ENCODE measurements at places on chromosomes 5 and 9.

DNA sequence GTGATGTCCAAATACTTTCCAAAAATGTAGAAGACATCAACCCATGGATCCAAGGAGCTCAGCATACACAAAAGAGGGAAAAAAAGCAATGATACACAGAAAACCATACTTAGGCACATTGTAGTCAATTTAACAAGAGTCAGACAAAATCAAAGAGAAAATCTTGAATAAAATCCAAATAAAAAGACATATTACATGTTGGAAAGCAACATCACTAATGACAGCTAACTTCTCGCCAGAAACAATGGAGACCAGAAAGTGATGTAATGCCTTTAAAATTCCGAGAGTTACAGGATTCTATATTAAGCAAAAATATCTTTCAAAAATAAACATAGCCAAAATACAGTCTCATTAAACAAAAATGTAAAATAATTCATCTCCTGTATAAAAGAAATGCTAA, 79.8 kb upstream of the SLCO4C1 start:
- no peak for DNase-seq

- DNase-seq: no peak
Measured at GRCh38 chr5:107243220-107243579, 427.5 kb downstream of the EFNA5 start.

DNA sequence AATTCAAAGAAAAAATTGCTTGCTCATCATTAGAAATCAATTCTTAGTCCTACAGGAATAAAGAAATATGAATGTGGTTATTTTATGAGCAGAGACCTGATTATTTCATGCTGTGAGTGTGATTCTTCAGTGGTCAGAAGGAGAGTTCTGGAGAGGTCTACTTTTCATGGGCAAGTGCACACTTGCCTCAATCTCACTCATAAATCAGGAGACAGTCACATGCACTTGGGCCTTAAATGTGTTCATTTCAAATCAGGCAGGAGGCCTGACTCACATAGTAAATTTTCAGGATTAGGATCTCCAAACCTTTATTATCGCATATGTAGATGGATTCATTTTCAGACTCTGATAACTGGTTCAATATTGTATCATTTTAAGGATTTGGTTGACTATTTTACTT, 323.2 kb upstream of the CCNH start:
- no peak for DNase-seq

GRCh38 chr9:33438926-33439680, 8.3 kb downstream of the AQP3 start:
- no peak for DNase-seq

DNA sequence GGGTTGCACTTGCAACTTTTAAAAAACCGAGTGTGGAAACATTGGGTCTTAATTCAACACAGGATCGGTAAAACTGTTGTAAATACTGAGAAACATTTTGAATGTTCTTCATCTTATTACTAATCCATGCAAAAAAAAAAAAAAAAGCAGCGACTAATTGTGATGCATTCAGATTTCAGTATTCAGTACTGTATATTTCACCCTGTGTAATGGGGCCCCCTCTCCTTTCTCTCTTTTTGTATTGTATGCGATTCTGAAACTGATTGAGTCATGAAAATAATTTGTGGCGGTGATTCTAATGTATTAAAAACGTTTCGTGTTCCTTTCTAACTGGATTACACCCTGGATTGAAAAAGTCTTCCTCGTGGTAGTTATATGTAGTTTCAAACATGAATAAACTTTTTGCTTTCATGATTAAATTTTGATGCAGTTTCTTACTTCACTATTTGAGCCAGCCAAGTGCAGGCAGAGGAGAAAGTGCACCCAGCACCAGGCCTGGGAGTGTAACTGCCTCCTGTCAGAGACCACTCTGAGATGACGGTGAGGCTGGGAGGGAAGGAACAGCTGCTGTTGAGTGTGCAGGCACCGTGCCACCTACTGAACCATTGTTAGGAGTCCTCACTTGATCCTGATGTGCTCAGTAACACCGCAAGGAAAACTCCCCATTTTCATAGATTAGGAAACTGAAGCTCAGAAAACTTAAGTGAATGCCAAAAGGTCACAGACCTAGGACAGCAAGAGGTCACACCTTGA, 220.0 kb downstream of the PBX3 start:
- no peak for DNase-seq

GRCh38 chr5:35618781-35619180, 1.1 kb downstream of the SPEF2 start:
- no peak for DNase-seq

DNA sequence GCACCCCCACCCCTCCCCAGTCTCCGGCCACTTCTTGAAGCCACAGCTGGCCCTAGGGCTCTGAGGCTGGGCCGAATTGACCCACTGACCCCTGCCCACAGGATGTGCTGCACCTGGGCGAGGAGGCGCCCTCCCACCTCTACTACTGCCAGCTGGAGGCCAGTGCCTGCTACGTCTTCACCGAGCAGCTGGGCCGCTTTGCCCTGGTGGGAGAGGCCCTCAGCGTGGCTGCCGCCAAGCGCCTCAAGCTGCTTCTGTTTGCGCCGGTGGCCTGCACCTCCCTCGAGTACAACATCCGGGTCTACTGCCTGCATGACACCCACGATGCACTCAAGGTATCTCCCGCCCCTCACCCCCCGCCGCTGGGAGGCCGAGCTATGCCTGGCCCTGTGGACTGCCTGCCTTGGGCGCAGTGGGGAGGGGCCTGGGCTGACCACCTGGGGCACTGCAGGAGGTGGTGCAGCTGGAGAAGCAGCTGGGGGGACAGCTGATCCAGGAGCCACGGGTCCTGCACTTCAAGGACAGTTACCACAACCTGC, 21.3 kb downstream of the HK3 start:
- DNase-seq: no peak
